Stimulated activated CD4-positive, alpha-beta T cell treated with anti-CD3 and anti-CD28 coated beads, Interleukin-1b, Interleukin-23, amount 100 ng/mL, for 24 hours (primary cell): ENCODE measurements at places on chromosomes 7 and 10.

GRCh38 chr7:129385598-129385997, 48.6 kb upstream of the STRIP2 start:
- no peak for DNase-seq

DNA sequence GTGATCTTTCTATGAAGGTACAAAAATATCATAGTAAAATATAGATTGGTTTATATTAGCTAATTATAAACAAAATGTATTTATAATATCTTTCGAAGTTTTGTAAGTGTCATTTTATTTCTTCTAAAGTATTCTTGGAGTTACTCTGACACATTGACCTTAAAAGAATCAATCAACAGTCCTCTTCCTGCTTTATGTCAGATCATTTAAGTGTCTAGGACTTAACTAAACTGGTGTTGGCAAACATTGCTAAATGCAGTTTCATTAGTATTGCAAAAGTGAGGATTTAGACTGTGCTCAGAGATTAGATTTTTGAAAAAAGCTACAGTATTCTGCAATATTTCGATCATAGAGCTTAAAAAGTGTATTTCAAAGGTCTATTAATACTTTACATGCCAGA, 10.3 kb downstream of the GLCCI1 start:
- DNase-seq = no peak

GRCh38 chr10:129764901-129765663, 199.0 kb downstream of the EBF3 start:
- DNase-seq = no peak

GRCh38 chr10:115335366-115335765, 242.2 kb downstream of the ATRNL1 start:
- DNase-seq = no peak

DNA sequence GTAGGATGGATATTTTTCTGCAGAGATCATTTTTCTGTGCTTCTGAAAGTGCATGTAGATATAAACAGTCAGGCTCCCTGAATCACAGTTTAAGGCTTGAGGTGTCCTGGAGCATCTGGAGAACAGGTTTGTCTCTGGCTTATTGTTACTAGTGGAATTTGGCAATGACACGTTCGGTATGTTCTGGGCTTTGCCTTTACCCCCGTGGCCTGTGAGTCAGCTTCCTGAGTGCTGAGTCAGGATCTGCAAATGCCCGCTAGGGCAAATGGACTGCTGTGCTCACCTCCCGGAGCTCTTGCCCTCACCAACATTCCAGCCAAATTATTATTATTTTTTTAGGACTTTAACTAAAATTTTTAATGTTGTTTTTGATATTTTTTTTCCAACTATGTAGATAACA, 192.5 kb upstream of the PRSS1 start:
- DNase-seq = no peak

GRCh38 chr10:70985824-70986622, 97.7 kb upstream of the PCBD1 start:
- DNase-seq = no peak

- DNase-seq = no peak
These were observed 527 bp downstream of the HOXA1 start for GRCh38 chr7:27095050-27095896.

- DNase-seq = no peak
These were observed 33.5 kb upstream of the PRSS37 start for GRCh38 chr7:141874787-141875186.

DNA sequence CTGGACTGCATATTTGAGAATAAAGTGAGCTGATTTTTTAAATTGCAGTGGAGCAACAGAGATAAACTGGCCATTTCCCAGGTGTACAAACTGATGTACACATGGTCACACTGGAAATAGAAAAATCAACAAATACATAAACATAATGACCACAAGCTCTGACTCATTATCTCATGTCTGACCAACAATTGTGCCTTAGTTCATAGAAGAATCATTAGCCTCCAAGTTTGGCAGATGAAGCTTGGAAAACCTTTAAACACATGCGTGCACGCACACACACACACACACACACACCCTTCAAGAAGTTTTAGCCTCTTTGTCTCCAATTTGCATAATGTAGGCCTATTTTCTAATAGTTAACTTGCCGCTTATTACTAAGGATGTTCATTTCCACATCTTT, 308.9 kb upstream of the POM121L12 start:
- DNase-seq = no peak

DNA sequence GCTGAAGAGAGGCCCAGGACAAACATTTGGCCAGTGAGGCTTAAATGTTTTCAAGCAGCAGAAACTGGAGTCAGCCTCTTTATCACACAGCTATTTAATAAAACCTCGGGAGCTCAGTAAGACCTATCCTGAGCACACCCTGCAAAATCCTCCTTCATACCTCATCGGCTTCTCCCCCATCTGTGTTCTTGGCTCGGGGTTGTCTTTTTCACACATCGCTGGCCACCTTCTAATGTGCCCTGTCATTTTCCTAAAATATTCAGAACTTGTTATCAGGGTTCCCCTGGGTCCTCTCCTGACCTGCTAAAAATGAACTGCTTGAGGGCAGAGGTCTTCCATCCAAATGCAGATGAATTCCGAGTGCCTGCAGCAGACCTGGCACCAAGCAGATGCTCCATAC, 310.3 kb upstream of the AKR1E2 start:
- DNase-seq = no peak

- peak; percentile 43 for DNase-seq
These were observed 262.8 kb upstream of the AOAH start for GRCh38 chr7:36986948-36987724.

- DNase-seq = no peak
These were observed 44.9 kb upstream of the UBN2 start for GRCh38 chr7:139186146-139186545.

GRCh38 chr7:83469076-83469475, 179.9 kb downstream of the SEMA3E start:
- no peak for DNase-seq

- DNase-seq = no peak
These were observed 439.0 kb downstream of the SH2D4B start for GRCh38 chr10:80976658-80977057.

DNA sequence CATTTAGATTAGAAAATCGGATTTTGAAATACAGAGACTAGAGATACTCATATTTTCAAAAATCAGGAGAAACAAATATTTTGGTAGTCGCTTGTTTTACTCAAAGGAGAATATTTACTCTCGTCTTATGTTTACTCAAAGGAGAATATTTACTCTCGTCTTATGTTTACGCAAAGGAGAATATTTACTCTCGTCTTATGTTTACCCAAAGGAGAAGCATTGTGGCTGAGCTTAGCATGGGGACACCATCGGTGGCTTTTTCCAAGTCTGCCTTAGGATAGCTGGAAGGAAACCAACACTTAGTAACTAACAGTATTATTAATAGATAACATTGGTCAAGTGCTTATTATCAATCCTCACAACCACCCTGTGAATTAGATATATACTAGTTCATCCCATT, 71.8 kb downstream of the SNX10 start:
- no peak for DNase-seq

- DNase-seq = no peak
These were observed 49.7 kb downstream of the BZW2 start for GRCh38 chr7:16695621-16696237.

GRCh38 chr7:125184801-125185200, 255.2 kb upstream of the POT1 start:
- no peak for DNase-seq

DNA sequence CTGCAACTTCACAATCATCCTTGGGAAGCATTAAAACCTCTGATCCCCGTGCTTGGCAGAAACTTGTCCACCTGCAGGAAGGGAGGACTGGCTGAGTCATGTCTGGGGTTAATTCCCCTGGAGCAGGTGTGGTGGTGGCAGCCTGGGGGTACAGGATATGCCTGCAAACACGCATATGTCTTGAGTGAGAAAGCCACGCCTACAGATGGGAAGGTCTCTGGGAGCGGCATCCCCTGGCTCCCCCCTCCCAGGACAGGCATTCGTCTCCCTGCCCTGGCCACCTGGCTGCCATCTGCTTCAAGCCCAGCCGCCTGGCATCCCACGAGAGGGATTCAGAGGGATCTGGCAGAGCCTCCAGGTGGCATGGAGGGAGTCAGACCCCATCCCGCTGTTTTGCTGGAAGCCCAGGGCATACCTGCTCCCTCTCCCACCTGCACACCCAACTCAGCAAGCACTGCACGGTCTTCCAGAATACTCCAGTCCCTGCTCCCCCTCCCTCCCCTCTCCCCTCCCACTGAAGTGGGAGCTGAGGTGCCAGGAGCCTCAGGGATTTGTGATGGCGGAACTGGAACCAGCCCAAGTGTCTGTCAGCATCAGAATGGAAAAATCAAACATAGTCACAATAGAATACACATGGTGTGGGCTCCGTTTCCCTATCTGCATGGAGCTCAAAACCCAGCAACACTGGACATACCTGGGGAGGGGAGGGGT, 61.0 kb downstream of the CAMK2B start:
- DNase-seq = no peak

- no peak for DNase-seq
These were observed 57.9 kb upstream of the INPP5A start for GRCh38 chr10:132479603-132480221.

- DNase-seq = no peak
These were observed 80.0 kb downstream of the CSTF2T start for GRCh38 chr10:51619365-51619764.

GRCh38 chr10:78975926-78976325, 92.8 kb upstream of the ZMIZ1 start:
- DNase-seq = no peak

DNA sequence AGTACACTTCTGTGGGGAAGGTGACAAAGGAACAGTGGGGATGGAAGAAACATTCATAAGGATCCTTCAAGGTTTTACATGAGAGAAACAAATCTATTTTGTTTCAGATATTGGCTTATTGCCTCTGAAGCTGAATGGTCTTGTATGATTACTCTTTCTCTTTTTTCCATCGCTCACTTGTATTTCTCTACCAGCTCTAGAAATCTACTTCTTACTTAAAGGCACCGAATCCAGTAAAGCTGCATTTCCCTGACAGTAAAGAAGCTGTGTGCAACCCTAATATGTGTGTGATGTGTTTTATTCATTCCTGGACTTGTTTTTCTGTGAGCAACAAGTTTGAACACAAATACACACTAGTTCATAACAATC, 45.2 kb upstream of the NXPH1 start:
- DNase-seq = no peak

- DNase-seq = no peak
These were observed 190.1 kb downstream of the MLLT10 start for GRCh38 chr10:21724020-21724589.

DNA sequence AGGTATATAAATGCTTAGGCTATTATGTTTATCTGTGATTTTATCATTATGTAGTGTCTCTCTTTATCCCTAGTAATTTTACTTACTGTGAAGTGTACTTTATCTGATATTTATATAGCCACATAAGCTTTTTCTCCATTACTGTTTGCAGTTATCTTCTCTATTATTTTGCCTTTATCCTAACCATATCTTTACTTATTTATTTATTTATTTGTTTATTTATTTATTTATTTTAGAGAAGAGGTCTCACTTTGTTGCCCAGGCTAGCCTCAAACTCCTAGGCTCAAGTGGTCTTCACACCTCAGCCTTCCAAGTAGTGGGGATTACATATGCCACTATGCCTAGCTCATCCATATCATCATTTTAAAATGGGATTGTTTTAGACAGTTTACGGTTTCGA, 331.8 kb downstream of the C7orf25 start:
- DNase-seq = no peak

DNA sequence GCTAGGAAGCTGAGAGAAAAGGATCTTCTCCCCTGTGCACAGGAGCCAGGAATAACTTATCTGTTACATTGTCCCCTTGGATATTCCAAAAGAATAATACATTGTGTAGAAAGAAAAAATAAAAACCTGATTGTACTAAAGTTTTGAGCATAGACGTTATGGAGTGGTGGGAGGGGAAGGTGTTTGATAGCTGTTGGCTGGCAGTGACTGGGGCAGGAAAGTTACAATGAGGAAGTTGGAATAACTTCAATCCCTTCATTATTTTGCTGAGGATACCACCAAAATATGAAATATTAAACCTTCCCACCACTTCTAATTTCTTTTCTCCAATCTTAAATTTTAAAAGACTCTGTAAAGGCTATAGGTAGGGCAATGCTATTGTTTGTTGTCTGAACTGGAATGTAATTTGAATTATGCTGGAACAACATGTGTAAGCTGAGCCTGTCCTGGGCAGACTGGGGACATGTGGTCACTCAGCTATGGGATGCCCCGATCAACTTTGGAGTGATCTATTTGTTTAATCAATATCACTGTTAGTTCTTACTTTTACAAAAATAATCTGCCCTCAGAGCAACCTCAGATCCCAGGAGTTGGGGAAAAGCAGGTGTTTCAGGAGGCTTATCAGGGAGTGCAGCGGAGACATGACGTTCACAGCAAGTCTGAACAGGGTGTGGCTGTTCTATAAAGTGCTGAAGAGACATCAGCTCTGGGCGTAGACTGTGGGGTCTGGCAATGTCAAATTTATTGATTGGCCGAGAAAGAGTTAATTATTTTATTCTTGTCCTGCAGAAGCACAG, 20.8 kb downstream of the CYP3A43 start:
- DNase-seq = no peak

DNA sequence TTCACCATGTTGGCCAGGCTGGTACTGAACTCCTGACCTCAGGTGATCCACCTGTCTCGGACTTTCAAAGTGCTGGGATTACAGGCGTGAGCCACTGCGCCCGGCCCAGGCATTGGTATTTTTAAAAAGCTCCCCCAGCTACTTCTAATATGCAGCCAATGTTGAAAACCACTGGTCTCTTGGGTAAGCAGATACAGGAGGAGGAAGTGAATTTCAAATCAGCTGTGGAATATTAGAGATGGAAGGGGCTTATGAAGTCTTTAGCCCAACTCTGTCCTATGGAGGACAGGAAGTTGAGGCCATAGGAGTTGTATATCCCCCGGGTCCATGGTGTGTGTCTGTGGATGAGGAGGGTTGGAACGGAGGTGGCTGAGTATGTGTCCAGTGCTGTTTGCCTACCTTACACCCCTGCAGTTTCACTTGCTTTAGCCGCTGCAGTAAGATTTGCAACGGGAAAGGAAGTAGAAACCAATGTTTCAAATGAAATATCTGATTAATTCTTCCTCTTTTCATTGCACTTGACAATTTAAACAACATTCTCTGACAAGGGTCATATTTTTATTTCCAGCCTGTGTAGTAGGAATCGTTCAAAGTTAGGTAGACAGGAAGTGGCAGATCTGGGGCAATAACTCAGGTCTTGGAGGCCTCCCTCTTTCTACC, 3.4 kb downstream of the PDE6C start:
- no peak for DNase-seq

- no peak for DNase-seq
These were observed 23.7 kb downstream of the NKX6-2 start for GRCh38 chr10:132762267-132762666.

- no peak for DNase-seq
These were observed 202.9 kb upstream of the TCERG1L start for GRCh38 chr10:131514454-131514853.
